ENCODE measurements at places on chromosomes 11 and 22.

- no peak for DNase-seq
Observed at GRCh38 chr11:70381872-70382861, 16.2 kb upstream of the CTTN start.

GRCh38 chr11:83671289-83671688, 385.1 kb upstream of the CCDC90B start:
- no peak for DNase-seq

- peak; percentile 74 for DNase-seq
Observed at GRCh38 chr11:19742588-19743292, 30.1 kb downstream of the NAV2 start.

GRCh38 chr11:93020248-93021046, 51.0 kb downstream of the MTNR1B start:
- peak; percentile 25 for DNase-seq

DNA sequence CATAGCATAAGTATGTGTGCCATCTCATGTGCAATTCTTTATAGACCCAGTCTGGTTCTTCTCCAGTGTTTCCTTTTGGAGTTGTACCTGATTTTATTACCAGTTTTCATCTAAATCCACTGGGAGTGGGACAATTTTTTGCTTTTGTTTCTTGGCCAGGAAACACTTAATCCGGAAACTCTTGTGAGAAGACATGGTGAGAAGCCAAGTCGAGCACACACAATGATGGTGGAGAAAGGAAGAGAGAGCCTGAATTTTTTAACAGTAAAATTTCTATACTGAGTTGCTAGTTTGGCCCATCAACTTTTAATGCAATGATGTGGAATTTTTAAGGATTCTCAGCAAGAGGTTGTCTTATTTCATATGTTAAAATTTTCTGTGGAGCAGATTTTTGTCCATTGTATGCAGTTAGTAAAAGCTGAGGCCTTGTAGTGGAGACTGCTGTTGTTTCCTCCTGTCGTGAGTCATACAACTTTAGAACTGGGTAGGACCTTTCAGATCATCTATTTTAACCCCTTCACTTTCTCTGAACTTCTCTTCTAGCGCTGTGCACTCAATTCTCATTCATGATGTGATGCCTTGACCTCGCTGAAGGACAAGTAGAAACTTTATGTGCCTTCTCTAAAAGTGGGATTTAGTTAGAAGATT, 17.1 kb downstream of the FAR1 start:
- DNase-seq, result no peak

- DNase-seq, result no peak
Observed at GRCh38 chr11:45204761-45205160, 58.3 kb downstream of the PRDM11 start.

DNA sequence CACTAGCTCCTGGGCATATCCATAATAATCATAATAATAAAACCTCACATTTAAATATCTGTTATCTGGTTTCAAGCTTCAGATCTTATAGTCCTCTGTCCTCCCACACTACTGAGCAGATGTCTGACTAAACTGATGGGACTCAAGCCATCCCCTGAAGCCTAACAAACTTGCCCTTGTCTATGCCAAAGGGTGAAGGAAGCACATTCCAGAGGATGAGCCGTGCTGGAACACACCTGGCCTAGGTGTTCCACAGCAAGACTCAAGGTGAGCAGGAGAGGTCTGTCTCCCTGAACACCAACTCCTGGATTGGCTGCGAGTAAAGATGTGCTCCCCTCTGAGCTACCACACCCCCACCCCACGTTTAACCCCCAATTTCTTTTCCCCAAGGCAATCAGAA, 14.7 kb downstream of the SCUBE2 start:
- no peak for DNase-seq

GRCh38 chr11:36241497-36241896, 47.7 kb downstream of the COMMD9 start:
- DNase-seq, result no peak

- peak; percentile 7 for DNase-seq
Observed at GRCh38 chr11:15412054-15412453, 297.3 kb downstream of the INSC start.

DNA sequence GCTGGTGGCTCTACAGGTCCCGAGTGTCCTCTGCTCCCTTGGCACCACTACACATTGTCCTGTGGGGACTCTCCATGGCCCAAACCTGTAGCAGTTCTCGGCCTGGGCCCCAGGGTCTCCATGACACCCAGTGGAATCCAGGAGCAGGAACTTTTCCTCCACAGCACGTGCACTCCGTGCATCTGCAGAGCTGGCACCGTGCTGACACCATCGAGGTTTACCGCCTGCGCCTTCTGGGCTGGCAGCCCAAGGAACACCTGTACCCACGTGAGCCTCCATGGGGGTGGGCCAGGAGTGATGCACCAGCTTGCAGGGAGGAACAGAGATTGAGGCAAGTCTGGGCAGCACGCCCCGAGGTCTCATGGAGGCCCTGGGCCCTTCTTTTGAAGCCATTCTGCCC, 25.2 kb downstream of the TSPAN32 start:
- no peak for DNase-seq

GRCh38 chr22:44089717-44090570, 65.8 kb downstream of the PARVB start:
- no peak for DNase-seq

DNA sequence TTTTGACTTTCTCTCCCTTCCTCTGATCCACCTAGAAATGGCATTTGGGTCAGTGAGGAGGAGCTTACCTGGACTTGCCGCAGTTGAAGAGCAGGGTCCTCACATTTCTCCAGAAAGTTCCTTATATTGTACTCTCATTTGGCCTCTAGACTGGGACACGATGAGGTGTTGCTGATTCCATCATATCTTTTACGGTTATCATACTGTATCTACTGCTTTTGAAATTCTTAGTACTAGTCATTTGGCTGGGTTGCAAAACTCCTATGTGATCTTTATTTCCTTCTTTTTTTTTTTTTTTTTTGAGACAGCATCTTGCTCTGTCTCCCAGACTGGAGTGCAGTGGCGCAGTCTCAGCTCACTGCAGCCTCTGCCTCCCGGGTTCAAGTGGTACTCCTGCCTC, 58.7 kb upstream of the FAM181B start:
- no peak for DNase-seq

- DNase-seq, result no peak
Observed at GRCh38 chr22:50058061-50058905, at the start of gene TTLL8. TTLL8 (minus strand) TSS chr22:50058298.

- DNase-seq, result no peak
Observed at GRCh38 chr11:114606003-114606801, 10.6 kb upstream of the NXPE4 start.

DNA sequence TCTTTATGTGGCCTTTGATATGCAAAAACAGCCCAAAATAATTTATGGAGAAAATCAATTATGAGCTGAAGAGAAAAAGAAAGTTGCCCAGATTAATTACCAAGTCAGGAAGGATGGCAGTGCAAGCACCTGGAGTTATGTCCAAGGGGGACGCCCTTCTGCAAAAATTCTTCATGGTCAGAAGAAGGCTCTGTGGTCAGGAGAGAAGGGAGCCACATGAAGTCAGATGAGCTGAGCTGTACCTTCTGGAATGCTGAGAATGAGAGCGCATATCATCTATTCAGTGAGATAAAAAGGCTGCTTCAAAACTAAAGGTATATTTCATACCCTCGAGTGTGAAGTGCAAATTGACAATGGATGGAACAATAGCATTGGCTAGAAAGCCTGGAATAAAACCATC, 607.4 kb downstream of the NTM start:
- peak; percentile 72 for DNase-seq

- no peak for DNase-seq
Observed at GRCh38 chr11:96207459-96208449, 135.2 kb downstream of the MAML2 start.

DNA sequence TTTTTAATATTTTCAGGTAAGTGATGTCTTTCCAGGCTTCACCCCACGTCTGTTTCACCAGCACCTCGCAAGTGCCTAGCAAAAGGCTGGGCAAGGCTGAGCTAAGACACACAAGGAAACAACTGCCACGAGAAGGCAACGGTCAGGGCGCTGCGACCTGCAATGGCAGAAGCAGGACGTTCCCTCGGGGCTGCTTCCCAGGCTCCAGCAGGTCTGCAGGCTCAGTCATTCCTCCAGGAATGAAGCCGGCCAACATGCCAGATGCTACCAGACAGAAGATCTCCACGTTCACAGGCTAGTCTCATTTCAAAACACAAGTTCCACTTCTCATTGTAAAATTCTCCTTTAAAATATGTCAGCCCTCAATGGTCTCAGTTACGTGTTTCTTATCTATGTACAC, 45.5 kb downstream of the CELSR1 start:
- DNase-seq, result no peak

DNA sequence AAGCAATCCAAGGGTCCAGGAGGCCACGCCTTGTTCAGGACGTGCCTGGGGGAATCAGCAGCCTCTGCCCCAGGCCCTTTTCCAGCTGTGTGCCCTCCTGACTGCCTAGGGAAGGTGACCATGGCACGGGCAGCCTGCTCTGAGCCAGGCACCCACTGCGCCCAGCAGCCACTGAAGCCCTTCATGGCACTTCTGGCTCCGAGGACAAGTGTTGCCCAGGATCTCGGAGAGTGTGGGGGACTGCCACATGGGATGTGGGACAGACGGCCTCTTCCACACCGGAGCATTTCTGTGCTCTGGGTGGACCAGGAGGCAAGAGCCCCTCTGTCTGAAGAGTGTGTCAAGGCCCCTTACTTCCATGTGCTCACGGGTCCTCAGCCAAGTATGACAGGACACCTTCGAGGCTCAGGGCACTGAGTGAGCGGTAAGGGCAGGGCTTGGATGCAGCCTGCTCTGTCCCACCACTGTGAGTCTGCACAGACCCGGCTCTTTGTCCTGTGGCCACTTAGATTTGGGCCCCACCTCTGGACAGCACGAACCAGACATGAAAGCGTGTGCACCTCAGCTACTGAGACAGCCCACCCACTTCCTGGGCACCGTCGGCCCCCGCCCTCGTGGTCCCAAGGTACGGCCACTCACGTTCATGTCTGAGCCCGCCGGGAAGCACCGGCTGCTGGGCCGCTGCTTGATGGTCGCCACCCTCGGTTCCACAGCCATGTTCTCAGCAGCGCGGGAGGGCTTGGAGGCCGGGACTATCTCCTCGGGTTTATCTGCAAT, 93.6 kb downstream of the CTTN start:
- no peak for DNase-seq

- DNase-seq, result no peak
Observed at GRCh38 chr22:31329453-31330215, 16.5 kb downstream of the PATZ1 start.

DNA sequence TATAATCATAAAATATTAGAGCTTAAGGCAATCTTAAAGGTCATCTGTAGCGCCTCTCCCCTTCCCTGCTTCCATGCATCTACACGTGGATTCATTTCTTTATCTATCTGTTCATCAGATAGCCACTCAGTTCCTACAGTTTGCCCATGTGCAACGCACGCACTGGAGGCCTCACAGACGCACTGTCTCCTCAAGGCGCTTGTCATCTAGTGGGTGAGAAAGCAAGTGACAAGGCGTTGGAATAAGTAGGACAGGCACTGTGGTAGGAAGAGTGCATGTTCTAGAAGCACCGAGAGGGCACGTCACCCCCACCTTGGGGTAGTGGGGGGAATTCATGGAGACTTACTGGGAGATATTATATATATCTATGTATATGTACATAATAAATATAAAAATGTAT, 20.8 kb upstream of the JAM3 start:
- DNase-seq, result no peak

- no peak for DNase-seq
Observed at GRCh38 chr22:35444685-35445399, 44.9 kb downstream of the MCM5 start.

GRCh38 chr22:21641417-21641788, 699 bp upstream of the SDF2L1 start:
- peak; percentile 60 for DNase-seq

DNA sequence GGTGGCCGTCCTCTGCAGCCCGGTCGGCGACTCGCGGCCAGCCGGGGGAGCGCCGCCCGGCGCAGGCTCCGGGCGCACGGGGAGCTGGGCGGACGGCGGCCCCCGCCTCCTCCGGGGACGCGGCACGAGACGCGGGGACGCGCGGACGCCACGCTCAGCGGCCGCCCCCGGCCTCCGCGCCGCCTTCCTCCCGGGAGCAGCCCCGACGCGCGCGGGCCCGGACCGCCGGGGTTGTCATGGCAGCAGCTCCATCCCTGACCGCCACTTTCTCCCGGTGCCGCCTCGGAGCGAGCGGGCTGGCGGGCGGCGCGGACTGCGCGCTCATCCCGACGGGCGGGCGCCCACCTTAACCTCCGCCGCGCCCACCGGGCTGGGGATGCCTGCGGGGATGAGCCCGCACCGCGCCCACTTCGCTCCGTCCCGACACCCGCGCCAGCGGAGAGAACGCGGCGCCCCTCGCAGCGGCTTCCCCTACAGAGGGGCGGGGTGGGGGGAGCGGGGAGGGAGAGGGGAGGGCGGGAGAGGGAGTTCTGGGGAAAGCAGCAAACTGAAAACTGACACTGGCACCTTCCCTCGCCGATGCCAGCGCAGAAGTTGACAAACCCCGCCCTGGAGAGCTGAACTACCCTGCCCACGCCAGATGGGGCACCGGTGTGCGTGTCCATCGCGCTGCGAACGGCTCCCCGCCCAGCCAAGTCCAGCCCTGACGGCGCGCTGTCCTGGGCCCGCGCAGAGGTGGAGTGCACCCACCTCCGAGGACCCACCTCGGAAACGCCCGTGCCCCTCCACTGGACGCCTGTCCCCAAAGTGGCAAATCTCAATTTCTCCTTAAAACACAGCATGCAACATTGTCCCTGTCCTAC, 588.4 kb downstream of the OPCML start:
- DNase-seq, result peak; percentile 10

DNA sequence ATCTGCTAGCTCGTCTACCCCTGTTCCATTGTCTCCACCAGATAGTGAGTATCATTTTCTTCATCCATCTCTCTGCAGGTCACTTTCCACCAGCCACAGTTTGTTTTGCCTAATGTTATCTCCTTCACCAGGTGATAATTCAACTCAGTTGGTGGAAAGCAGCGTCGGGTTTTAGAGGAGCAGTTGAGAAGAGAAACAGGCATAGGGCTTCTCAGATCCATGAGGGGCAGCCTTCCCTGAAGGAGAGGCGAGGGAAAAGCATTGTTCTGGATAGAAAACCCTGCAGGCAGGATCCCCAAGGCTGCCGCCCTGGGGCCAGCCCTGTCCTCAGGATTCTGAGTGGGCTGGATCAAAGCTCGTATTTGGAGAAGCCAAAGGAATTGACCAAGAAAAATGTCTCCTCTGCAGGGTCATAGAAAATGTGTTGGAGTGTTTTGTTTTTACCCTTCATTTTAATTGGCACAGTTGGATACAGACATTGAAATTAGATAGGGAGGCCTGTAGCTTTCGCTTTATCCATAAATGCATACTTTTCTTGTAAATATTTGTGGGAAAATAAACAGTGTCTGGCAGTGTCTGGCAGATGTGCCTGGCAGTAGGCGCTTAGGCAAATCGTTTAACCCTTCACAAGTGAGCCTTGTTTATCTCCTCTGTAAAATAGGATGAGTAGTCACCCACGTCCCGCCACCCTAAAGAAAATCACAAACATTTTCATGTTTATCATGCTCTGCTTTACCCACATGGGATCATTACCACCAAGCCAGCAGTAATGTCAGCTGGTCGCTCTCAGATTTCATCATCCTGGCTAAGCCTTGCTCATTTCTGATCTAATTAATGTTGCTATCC, 73.4 kb upstream of the TTC12 start:
- no peak for DNase-seq
